Hematopoietic multipotent progenitor cell treated with erythropoietin and hydrocortisone succinate and interleukin-3 and kit ligand, for 15 days (in vitro differentiated cells): ENCODE measurements at places on chromosomes 12 and 14.
A peak's percentile ranks its signal among the peaks of the same experiment; 100 is the strongest.

DNA sequence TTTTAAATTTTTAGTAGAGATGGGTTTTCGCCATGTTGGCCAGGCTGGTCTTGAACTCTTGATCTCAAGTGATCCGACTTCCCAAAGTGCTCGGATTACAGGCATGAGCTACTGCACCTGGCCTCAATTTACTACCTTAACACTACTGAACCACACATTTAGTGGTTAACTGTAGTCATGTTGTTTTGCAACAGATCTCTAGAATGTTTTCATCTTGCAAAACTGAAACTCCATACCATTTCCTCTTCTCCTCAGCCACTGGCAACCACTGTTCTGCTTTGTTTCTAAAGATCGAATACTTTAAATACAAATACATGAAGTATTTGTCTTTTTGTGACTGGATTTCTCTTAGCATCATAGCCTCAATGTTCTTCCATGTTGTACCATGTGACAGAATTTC is 15.4 kb upstream of the SMCO2 start:
- DNase-seq, result no peak

- no peak for DNase-seq
Measured at GRCh38 chr14:71563492-71564153, 368.6 kb upstream of the RGS6 start.

DNA sequence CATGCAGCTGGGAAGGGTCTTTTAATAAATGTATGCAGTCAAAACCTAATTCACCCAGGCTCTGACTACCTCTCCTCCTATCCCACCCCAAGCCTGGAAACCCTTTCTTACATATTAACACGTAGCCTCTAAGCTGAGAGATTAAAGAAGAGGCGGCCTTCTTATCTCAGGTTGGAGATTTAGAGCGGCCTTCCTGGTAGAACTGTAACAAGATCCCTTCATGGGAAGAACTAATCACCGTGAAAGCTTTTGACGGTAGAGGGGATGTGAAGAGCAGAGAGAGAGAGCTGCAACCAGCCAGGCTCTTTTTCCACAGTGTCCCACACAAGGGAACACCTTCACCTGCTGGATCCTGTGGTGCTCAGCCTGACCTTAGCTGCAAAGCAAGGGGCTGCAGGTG is 367.4 kb downstream of the MED13L start:
- DNase-seq, result no peak

DNA sequence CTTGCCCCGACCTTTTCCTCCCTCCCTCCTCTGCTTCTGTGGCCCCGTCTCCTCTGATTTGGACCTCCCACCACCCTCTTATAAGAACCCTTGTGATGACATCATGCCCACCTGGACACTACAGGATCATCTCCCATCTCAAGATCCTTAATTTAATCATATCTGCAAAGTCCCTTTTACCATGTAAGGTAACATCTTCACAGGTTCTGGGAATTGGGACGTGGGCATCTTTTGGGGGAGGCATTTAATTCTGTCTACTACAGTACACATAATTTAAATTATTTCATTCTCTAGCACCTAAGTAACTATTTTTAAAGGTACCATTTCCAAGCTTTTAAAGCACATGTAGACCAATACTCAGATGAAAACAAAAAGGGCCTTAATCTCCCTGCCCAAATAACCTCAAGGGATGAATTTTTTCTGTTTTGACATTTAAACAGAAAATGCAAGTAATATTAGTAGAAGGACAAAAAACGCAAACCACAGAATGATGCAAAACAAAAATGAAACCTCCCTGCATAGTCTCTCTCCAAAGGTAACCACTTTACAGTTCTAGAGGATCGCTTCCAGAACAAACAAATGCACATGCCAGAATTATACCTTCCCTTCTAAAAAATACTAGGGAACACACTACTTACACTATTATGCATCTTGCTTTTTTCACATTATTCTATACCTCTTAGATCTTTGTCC is 222.1 kb downstream of the AACS start:
- DNase-seq, result no peak

DNA sequence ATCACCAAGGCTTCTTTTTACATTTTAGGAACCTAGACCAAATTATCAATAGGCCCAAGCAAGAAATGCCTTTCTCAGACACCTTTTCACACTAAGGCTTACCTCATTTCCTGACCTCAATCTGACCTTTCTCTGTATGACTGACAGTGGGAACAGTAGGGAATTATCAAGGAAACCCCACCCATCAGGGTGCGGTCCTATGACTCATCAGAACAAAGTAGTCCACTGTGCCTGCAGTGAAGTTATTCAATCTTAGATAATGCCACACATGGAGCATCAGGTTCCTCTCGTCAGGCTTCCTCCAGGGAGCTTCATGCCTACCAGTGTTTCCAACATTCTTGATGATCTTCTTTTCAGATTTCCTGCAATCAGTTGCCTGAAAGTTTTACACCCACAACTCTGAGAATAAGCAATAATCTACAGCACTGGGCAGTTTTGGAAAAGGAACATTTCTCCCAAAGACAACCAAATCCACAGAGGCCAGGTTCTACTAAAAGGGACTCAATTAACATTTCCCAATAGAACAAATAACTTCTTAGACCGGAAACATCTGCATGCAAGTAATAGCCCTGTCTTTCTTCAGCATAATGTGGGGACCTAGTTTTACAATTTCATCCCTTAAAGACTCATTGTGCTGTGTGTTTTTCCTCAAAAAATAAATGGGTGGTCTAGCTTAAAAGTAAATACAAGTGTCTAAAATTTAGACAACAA is 35.9 kb upstream of the TMTC2 start:
- DNase-seq, result no peak

DNA sequence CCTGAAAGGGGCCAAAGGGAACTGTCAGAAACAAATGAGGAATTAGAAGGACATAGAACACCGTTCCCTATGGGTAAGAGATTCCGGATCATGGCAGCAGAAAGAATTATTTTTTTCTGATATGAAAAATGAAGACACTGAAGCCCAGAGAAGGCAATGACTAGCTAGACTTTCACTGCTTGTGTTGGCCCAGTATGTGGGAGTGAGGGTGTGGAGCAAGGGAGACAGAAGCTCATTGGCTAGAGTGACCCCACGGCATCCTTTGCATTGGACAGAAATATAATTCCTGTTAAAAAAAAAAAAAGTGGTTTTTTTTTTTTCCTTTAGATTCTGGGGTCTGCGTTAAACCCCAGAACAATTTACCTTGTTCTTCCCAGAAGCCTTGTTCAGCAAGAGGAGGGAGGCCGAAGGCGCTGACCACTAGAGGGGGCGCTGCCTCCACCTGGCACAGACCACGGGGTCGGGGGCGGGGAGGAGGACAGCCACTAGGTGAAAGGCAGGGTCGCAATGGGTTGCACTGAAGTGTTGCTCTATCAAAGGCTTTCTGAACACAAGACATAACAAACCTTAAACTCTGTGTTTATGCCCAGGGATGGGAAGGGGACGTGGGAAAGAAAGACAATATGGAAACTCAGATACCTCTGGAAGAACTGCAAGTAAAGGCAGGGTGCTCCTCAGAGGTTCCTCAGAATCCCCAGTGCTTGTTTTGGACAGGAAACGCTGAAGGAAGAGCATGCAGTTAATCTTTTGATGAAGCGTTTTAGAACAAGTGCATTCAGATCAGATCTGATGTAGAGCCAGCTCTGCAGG is 156.8 kb downstream of the KCNA5 start:
- DNase-seq, result peak; percentile 65

DNA sequence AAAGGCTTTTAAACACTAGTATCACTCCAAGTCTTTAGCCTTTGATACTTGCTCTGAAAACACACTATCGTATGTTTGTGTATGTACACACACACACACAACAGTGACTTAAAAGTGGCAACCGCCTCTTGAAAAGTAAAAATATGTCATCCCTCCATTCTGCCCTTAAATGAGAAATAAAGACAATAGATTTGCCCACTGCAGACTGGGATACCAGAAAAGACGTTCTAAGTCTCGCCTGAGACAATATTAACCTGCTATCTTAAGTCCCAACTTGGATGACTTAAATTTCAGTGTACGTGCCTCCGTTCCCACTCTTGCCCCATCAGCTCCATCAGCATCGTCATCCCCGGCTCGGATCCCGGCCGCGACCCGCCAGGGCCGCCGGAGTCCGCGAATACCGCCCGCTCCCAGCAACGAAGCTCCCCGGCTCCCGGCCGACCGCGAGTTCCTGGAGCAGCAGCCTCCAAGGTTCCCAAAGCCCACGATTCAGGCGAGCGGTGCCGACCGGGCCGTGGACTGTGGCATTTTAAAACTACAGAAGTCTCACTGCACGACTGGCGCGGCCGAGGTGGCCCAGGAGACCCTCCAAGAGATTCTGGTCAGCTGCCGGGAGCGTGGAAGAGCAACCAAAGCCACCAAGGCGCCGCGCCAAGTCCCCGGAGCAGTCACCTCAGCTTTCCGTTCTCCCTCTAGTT is 2.8 kb upstream of the ARID2 start:
- DNase-seq, result peak; percentile 50

DNA sequence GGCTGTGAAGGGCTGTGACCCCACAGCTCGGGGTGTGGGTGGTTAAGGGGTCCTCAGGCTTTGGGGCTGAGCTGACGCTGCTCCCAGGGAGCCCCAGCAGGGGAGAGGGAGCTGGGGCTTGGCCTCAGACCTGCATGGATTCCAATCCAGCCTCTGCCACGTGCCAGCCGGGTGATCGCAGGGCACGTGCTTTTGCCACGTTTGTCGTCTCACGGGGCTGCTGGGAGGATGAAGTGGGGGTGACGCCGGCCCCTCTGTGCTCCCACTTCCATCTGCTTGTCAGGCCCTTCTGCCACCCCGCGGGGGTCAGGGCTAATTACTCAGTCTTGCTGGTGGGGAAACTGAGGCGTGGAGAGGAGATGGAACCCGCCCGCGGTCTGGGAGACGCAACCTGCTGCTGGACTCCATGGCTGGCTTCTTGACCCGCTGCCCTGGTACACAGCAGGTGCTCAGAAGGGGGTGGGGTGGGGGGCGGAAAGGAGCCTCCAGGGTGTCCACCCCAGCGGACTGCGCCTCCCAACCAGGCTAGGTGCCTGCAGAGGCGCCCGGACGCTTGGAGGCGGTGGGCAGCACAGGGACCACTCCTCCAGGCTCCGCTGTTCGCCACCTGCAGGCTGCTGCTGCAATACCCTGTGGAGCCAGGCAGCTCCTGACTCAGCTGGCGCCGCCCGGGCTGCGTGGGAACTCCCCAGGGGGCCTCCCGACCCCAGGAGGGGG is 36.4 kb upstream of the PRIMA1 start:
- DNase-seq, result no peak

DNA sequence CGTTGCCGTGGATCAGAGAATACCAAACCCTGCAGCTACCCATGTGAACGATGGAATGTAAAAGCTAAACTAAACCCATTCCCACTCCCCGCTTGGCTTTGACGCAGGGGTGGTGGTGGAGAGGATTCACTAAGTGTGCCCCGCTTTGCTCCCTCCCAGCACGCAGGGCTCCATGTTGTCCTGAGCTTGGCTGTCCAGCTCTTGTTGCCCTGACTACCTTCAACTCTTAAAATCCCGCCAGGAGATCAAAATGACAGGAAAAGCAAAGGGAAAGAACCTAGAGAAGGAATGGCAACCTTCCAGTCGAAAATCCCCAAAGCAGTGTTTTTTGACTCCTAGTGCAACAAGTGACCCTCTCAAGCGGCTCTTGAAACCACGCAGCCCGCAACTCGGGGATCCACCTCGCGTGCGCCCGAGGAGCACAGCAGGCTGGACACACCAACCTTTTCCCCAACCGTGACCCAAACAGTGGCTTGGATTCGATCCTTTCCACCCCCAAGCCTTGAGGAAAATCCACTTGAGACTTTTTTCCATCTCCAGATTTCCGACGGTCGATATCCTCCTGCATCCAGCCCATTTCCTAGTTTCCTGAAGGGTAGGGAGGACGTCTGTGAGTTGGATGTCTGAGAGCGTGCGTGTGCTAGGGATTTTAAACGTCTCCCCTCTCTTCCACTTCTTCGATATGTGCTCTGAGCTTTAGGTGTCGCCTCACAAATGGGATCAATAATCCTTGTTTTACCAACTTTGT is 1.4 kb downstream of the SYT10 start:
- DNase-seq, result no peak

DNA sequence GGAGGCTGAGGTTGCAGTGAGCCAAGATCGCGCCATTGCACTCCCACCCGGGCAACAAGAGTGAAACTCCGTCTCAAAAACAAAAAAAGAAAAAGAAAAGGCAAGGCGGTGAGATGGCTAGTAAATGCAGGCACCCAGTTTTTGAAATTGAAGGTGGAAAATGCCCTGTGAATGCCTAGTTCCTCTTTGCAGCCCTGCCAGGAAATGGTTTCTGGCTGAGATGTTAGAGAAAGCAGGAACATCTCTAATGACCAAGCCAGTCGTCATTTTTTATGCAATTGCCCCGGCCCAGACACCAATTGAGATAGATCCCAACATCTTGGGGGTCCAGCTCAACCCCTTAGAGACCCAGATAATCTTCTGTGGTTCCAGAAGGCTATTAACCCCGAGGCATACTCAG is 17.0 kb downstream of the SLC8A3 start:
- DNase-seq, result no peak

DNA sequence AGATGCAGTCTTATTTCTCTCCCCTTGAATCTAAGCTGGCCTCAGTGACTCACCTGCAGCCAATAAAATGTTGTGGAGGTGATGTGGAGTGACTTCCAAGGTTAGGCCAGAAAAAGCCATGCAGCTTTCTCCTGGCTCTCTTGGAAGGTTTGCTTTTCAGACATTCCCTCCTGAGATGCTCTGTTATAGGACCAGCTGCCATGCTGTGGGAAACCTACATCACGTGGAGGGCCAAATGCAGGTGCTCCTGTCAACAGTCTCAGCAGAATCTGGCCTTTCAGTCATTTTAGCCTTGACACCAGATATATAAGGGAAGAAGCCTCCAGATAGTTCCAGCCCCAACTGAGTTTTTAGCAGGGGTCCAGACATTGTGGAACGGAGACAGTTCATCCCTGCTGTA is 38.1 kb upstream of the DACT1 start:
- no peak for DNase-seq

DNA sequence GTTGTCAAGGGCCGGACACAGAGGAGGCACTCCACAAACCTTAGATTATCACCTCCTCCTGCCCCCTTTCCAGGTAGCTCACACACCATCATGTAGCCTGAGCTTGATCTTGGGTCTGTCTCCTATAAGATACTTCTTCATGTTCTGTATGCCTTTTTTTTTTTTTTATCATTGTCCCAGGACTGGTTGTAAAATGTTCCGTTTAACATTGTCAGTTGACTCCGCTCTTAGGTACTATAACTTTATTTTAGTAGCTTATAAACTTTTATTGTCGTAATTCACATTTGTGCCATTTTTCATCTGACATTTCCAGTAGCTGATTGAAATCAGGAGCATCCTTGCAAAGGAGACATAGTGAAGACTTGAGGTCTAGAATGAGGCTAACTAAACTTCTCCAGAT is 79.9 kb downstream of the SLC15A5 start:
- DNase-seq, result no peak
